ENCODE measurements at places on chromosomes 6 and 20. TPM values are rescaled to one million over a fixed set of nuclear protein-coding genes. Genes with fewer than 3 reads are reported as not detected.

RAB32 gene
- polyA plus RNA-seq: 127 TPM

OR11A1 gene
- not detected for polyA plus RNA-seq

RRAGD gene
- 9.4 TPM for polyA plus RNA-seq

PRELID3B gene
- polyA plus RNA-seq: 33.0 TPM

LGSN gene
- polyA plus RNA-seq: 0.73 TPM

- DNase-seq: peak; percentile 71
Observed at GRCh38 chr20:50580016-50580747, 70.0 kb downstream of the PTPN1 start.

DNA sequence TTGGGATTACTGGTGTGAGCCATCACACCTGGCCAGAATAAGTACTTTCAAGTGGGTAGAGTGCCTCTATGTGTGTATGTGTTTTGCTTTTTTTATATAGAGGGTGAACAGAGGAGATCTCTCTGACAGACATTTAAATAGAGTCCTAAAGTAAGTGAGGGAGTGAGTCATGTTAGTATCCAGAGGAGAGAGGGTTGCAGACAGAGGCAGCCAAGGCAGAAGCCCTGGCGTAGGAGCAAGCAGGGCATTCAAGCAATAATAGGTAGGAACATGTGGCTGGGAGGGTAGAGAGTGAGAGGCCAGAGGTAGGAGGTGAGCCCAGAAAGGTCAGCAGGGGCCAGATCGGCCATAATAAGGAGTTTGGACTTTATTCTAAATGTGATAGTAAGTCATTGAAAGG is 48.9 kb downstream of the PHF20 start:
- DNase-seq: no peak

DNA sequence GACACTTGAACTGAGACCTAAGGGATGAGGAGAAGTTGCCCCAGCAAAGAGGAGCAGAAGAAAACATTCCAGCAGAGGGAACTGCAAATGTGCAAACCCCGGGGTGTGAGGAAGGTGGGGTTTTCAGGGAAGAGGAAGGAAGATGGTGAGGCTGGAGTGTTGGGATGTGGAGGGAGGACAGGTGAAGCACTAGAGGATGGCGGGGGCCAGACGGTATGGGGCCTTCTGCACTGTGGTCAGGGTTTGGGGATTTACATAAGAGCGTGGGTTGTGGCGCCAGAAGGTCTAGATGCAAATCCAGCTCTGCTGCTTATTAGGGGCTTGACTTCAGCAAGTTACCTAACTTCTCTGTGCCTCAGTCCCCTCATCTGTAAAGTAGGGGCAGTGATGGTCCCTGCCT is 16.0 kb downstream of the DLGAP4 start:
- DNase-seq: no peak

DNA sequence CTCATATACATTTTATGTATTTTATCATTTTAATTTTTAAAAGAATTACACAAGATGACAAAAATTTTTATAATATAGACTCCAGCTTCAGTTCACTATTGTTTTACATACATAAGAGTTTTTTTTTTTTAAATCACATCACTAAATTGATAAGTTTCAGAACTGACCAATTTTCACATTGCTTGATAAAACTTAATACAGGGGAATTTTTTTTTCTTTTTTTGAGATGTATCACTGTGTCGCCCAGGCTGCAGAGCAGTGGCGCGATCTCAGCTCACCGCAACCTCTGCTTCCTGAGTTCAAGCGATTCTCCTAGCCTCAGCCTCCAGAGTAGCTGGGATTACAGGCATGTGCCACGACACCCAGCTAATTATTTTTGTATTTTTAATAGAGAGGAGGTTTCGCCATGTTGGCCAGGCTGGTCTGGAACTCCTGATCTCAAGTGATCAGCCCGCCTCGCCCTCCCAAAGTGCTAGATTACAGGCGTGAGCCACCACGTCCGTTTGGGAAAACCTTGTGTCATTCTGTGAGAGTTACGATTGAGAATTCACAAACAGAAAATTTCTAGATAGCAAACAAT is 36.6 kb upstream of the BTN3A2 start:
- no peak for DNase-seq

- no peak for DNase-seq
Observed at GRCh38 chr20:53660078-53660909, 66.7 kb upstream of the ZNF217 start.

DNA sequence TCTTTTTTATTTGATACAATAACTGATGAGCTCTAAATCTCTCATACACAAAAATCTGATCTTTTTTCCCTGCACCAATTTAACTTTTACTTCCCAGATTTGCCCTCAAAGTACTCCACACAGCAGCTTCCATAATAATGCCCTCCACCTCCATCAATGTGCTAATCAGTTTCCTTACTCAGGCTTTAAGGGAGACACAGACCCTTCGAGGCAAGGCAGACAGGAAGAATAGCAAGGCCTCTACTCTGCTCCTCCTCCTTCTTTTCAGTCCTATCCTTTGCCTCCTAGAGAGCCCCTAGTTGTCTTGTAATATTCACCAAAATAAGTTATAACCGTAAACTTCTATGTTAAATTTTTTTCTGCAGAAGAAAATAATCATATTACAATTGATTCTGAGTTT is 444.9 kb upstream of the RNF217 start:
- no peak for DNase-seq

DNA sequence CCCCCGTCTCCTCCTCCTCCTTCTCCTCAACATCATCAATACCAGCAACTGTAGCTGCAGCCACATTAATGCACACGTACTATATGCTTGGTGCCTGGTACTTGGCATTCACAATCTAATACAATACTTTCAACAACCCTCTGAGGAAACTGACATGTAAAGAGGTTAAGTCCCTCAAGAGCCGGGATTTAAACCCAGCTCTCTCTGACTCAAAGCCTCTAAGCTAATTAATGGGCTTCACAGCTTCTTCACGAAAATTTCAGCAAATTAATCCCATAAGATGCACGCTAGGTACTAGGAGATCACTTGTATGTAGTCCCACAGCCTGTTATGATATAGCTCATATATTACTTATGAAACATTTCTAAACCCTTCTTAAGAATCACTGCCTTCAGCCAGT is 73.1 kb upstream of the IPCEF1 start:
- no peak for DNase-seq

DNA sequence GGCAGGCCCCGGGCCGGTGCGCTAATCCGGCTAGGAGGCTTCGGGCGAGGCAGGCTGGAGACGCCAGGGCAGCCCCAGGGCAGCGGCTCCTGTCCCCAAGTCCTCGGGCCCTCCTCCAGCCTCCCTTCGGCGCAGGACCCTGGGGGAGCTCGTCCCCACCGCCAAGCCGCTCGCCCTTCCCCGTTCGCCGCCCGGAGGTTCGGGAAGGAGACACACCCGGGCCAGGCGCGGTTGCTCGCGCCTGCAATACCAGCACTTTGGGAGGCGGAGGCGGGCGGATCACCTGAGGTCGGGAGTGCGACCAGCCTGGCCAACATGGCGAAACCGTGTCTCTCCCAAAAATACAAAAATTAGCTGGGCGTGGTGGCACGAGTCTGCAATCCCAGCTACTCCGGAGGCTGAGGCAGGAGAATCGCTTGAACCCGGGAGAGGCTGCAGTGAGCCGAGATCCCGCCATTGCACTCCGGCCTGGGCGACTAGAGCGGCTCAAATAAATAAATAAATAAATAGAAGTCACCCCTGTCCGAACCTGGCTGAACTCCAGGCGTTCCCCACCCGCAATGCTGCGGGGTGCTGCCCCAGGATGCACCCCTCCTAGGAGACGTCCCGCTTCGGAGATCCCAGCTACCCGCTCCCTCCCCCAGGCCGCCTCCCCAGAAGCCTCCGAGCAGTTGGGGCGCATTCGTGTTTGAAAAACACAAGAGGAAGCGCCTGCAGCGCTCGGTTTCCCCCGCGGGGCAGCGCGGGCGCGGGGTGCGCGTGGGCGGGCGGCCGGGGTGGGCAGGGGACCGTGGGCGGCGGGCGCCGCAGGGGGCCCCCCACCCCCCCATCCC is 27.5 kb downstream of the SERPINB9 start:
- peak; percentile 46 for DNase-seq

- DNase-seq: peak; percentile 34
Observed at GRCh38 chr6:5084360-5084780, 771 bp upstream of the PPP1R3G start.

DNA sequence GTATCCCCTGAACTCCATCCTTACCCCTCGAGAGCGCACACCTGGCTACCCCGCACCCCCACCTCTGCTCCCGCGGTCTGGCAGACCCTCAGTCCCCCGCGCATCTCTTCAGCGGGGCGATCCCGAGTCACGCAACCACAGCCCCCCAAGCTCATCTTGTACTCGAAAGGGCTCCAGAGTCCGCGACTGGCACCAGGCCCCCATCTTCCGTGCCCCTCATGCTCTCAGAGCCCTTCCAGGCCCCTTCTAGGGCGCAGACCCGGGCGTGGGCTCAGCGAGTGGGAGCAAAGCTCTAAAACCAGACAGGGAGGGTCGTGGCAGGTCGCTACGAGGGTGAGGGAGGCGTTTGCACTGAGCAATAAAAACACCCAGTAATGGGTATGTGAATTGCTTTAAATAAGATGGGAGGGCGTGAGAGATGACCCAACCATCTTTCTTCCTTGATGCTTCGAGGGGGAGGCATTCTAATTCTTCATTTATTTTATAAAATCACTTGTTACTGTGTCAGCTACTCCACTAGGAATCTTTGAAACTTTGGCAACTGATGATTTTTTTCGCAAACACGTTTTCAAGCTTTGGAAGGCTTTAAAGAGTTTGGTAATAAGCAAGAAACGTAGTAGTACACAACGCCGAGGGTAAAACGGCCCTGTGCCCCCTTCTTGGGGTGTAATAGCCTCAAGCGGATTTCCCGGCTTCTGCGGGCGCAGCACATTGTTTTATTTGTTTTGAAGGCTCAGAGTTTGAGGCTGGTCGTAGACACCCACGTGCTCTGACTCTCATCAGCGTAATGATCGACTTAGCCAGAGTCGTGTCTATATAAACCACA is 42.6 kb upstream of the SUPT3H start:
- peak; percentile 10 for DNase-seq

DNA sequence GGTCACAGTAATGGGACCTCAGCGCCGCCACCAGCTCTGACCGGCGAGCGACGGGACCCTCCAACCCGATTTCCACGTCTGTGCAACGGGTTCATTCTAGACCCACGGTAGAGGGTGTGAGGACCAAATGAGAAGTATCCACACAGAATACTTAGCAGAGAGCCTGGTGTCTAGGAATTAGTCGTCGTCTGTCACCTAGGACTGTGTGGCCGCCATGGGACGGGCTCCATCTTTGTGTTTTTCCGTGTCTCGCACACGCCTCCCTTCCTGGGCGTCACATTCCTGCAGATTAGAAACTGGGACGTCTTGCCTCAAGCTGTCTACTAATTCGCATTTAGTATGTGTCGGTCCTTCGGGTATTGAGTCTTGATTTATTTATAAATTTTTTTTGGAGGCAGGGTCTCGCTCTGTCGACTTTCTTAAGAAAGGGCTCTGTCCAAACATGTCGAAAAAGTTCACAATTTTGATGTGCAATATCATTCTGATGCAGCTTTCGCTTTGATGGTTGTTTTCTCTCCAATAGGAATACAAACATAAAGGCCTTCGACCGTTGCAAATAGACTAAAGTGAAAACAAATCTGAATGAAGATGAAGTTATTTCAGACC is 563 bp downstream of the MGME1 start:
- peak; percentile 39 for DNase-seq

DNA sequence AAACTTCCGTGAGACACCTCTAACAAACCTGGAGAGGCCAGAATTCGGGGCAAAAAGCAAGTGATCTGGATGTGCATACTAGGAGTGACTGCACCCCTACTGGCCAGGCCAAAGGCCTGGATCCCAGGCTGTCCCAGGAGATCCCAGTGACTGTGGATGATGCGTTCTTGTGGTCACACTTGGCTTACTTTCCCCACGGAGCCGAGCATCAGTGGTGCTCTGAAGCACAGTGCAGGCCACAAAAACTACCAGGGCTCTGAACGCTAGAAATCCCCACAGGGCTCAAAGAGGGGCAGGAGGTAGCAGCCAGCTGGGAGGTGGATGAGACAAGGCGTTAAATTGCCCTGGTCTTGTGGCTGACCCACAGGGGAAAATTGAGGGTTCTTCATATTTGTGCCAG is 7.1 kb downstream of the TRIM26 start:
- DNase-seq: no peak

- DNase-seq: no peak
Observed at GRCh38 chr6:136446579-136447187, 103.5 kb downstream of the MAP7 start.

- no peak for DNase-seq
Observed at GRCh38 chr6:143333081-143333480, 117.4 kb downstream of the ADAT2 start.

DNA sequence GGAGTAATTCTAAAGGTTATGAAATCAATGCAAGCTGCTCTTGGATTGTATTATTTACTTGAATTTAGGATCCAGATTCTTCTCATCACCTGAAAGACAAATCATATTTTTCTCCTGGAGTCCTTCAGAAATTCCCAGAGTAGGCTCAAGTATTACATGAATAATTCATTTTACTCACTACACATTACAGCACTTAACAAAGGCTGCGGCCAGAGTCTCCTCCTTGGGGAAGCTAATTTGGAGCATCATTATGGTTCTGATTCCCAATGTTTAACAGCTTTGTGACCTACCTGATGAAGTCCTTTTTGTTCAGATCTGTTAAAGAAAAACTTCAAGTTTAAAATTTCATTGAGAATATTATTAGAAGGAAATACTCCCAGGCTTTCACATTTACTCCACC is 28.7 kb downstream of the GRIK2 start:
- no peak for DNase-seq

GRCh38 chr20:53215166-53215565 is 243.0 kb downstream of the TSHZ2 start:
- no peak for DNase-seq

GRCh38 chr6:21594416-21595281 is 1.1 kb downstream of the SOX4 start:
- DNase-seq: peak; percentile 63

DNA sequence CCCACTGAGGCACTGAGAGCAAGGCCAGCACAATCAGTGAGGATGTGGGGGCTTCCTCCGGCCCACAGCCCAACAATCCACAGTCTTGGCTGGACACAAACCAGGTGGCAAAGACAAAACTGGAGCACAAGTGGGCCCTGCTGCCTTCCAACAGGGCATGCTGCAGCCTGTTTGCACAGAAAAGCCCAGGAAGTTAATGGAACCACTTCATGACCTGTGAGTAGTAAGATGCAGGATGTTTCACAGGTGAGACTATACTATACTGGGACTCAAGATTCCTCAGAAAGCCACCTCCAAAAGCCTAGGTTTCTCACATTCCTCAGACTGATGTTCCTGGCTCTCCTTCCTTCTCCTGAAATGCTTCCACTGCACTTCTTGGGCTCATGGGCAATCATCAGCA is 235.5 kb downstream of the KIF16B start:
- no peak for DNase-seq

GRCh38 chr6:16759181-16759645 is 2.0 kb downstream of the ATXN1 start:
- DNase-seq: peak; percentile 13

All from hepatocyte (in vitro differentiated cells).